GM04503 (cell line): ENCODE measurements at places on chromosomes 4 and X.

- no peak for DNase-seq
These were observed 15.9 kb upstream of the NOCT start for GRCh38 chr4:138999666-139000065.

DNA sequence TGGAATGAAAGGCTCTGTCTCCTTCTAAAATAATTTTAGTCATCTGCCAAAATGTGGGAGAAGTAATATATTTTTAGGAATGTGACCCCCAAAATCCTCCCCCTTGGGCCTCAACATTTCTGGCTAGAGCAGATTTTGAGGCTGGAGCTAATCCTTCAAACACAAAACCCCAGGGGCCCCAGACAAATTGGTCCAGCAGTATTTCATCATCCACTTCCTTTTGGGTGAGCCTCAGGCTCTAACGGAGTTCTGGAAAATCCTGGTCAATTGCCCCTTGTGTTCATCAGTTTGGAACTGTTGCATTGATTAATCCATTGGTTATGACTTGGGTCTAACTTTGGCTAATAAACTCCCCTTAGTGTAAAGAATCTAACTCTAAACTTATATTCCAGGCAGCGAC, 67.4 kb upstream of the PCDH19 start:
- DNase-seq: no peak

DNA sequence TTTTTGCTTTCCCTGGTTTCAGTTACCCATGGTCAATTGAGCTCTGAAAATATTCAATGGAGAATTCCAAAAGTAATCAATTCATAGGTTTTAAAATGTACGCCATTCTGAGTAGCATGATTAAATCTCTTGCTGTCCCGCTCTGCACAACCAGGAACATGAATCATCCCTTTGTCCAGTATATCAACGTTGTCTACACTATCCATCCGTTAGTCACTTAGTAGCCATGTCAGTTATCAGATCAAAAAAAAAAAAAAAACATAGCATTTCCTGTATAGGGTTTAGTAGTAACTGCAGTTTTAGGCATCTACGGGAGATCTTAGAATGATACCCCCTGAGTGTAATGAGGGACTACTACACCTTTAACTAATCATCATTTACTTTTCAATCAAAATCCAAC, 15.1 kb downstream of the LAMP2 start:
- DNase-seq: no peak

GRCh38 chrX:150012647-150013381, 74.5 kb upstream of the EOLA2 start:
- DNase-seq: no peak

DNA sequence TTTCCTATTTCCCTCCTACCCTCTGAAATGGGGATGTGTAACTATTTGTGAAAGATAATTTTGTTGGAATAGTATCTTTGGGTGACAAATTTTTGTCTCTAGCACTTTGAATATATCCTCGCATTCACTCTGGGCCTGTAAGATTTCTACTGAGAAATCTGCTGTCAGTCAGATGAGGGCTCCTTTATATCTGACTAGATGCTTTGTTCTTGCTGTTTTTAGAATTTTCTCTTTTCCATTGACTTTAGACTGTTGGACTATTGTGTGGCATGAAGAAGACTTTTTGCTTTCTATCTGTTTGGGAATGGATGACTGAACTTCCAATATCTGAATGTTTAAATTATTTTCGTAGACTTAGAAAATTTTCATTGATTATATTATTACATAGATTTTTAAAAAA, 54.2 kb upstream of the GRID2 start:
- no peak for DNase-seq

DNA sequence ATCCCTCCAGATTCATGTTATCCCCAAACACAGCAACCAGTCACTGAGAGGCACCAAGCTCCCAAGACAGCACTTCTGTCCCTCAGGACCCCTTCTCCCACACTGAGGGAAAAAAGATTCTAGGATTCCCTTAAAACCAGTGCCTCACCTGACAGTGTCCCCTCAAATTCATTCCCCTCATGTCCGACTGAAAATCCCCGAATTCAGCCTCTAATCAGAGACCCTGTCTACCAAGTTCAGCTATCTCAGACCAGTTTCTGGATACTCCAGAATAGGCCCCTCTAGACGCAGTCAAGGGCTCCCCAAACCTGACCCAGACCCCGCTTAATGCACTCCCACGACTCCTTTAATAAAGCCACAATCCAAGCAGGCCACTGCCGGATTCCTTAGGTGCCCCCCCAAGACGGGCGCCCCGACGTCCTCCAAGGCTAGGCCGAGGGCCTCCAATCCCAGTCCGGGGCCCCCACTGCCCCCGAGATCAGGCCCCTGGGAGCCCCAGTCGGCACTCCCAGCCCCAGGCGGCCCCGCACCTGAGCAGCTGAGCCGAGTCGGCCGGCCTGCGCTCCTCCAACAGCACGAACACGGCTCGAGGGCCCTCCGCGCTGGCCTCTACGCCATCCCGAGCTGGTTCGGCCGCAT, 457 bp downstream of the TFE3 start:
- no peak for DNase-seq
